ENCODE measurements at places on chromosomes 7 and 10.

DNA sequence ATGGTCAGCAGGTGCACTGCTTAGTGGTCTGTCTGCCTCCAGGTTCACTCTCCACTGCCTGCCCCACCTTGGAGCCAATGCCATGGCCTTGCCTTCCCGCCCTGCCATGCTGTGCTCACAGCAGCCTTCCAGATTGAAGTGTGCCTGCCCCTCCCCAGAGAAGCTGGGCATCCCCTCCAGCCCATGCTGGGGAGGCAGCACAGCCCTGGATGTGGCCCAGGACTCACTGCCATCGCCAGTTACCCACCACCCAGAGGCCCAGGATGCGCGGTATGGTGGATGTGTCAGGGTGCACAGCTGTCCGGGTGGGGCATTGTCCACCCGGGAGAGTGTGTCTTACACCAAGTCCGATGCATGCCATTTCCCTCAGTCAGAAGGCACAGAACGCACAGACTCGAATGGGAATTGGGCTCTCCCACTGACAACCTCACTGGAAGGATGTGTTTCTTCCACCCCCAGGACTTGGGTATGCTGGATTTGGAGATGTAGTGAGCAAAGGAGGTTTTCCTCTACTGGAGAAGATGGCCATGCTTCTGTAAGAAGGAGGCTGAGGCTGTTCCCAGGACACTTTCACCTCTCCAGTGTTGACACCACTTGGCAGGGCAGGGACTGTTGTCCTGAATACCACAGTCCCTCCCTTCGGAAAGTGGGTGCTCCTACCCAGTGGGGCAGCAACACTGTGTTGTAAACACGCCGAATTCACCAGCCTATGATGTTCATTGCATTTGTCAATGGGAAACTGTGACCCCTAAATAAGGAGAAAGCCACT lies 122.0 kb downstream of the ADARB2 start:
- DNase-seq = no peak

DNA sequence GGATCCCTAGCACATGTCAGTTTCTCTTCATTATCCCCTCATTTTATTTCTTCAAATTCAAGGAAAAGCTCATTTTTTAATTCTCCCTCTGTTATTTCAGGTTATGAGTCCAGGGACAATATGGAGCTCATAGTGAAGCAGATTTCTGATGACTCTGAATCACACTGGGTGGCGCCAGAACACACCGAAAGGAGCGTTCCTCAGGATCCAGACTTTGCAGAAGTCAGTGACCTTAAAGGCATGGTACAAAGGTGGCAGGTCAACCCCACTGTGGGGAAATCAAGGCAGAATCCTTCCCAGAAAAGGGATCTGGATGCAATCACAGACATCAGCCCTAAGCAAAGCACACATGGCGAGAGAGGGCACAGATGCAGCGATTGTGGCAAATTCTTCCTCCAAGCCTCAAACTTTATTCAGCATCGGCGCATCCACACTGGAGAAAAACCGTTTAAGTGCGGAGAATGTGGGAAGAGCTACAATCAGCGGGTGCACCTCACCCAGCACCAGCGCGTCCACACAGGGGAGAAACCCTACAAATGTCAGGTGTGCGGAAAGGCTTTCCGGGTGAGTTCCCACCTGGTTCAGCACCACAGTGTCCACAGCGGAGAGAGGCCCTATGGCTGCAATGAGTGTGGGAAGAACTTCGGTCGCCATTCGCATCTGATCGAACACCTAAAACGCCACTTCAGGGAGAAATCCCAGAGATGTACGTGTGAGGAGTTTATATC lies 21.4 kb downstream of the ZKSCAN5 start:
- no peak for DNase-seq

GRCh38 chr10:47056247-47056510 lies 145.0 kb downstream of the PTPN20 start:
- DNase-seq = no peak

DNA sequence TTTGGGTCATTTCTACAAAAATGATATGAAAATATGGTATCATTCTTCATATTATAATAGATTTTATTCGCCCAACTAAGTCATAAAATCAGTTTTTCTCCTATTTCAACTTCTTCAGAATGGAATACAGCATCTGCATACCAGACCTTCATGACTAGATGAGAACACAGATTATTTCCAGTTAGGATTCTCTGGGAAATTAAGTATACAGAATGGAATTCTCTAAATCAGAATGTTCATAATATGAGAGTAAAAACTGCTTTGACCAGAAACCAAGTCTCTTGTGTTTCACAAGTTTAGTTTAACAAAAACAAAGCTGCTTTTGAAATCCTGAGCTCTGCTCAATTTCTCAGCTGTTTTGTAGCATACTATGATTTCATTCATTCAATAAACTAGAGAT lies 160.3 kb upstream of the SEMA3A start:
- no peak for DNase-seq

DNA sequence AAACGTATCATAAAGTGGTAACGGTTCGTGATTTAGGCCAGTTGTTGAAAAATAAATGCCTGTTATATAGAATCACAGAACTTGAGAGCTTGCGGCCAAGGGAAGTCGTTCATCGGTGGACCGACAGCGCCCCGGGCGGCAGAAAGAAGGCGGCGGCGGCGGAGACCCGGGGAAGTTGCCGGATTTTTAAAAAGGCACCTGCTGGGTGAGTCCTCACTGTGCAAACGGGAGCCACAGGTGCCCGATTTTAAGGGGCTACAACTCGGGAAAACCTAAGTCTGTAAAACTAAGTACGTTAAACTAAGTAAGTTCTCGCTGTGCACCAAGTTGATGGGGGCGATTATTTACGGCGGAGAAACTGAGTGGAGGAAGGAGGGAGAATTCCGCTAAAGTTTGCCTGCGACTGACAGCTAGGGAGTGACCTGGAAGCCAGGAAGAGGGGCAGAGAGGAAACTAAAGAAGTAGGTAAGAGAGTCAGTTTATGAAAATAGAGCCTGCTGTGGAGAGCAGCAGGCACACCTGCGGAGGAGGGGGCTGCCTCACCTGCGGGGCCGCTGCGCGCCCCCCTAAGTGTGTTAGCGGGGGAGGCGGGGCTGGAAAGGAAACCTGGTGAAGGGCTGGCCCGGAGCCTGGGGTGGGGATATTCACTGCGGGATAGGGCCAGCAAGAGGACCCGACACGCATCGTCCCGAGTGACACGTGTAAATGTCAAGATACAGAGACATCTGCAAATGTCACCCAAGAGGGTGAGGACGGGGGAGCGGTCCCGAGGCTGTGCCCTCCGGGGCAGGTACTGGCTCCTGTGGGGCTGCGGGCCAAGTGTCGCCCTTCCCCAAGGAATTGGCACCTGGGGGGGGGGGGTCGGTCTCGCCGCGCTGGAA lies 996 bp downstream of the ADAM12 start:
- DNase-seq = peak; percentile 83

DNA sequence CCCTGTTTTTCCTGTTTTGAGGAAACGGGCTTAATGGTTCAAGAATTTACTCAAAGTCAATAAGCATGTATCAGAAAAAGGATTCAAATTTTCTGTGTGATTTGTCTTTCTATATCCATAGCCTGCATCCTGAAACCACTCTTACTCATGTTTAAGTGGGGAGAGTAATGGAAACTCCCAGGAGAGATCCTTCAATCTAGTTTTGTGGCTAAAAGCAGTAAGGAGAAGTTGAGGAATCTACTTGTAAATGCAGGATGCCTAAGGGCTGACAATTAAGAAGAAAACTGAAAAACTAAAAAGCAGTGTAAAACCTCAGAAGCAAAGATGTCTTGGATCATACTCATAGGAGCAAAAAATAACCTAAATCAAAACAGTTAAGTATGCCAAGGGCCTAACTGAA lies 68.1 kb upstream of the GRID1 start:
- no peak for DNase-seq

GRCh38 chr10:51786016-51786683 lies 86.8 kb upstream of the CSTF2T start:
- no peak for DNase-seq

- no peak for DNase-seq
Observed at GRCh38 chr7:150524018-150524417, 9.3 kb downstream of the GIMAP7 start.

DNA sequence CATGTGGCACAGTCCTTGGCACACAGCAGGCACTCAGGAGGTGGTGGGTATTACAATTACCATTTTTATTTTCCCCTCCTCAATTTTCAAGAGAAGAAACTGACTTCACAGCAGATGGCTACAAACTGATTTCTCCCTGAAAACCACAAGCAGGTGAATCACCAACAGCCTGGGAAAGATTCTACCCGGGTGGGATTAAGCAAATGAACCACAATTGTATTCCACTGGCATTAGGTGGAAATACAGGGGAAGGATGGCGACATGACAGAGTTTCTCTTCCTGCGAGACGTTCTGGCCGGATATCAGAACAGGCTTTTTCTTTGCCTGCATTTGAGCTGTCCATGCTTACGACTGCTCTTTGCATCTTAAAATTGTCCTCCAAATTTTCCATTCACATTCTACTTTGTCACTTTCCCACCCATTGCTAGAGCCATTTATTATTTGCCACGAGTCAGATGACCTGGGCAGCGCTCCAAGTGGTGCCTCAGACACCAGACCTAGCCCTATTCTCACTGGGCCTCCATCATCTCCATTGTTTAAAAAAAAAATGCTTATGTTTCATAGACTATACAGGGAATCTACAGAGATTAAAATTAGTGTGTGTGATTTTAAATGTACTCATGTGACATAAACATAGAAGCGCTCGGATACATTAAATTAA lies 4.6 kb downstream of the DENND11 start:
- DNase-seq = peak; percentile 84

- DNase-seq = no peak
Observed at GRCh38 chr10:43427166-43427825, 9.6 kb upstream of the ZNF487 start.

DNA sequence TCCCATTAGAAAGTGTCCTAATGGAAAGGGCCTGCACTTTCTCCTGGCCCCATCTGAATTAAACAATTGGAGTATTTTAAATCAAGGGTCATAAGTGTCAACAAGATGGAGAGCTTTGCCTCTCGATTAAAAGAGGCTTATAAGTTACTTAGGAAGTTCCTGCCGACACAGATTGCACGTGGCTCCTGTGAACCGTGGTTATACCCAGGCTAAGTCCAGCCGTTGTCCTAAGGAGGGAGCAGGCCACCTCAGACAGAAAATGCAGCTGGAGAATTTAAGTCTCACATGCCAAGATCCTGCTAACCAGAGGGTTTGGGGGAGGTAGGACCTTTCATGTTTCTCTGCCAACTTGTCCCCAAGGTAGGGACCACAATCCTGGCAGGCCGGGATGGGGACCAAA lies 626.5 kb upstream of the GALNT17 start:
- DNase-seq = no peak

GRCh38 chr10:110618230-110618610 lies 25.9 kb upstream of the RBM20 start:
- DNase-seq = no peak

DNA sequence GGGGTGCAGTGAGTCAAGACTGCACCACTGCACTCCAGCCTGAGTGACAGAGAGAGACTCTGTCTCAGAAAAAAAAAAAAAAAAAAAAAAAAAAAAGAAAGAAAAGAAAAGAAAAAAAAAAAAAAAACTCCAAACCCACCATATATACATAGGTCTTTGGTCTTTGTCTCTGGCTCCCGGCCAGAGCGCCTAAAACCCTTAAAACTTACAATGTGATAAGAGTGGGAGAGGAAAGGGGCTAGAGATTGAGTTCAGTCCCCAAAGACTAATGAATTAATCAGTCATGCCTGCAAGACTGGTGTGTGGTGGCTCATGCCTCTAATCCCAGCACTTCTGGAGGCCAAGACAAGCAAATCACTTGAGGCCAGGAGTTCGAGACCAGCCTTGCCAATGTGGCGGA lies 6.8 kb upstream of the NFE2L3 start:
- no peak for DNase-seq

DNA sequence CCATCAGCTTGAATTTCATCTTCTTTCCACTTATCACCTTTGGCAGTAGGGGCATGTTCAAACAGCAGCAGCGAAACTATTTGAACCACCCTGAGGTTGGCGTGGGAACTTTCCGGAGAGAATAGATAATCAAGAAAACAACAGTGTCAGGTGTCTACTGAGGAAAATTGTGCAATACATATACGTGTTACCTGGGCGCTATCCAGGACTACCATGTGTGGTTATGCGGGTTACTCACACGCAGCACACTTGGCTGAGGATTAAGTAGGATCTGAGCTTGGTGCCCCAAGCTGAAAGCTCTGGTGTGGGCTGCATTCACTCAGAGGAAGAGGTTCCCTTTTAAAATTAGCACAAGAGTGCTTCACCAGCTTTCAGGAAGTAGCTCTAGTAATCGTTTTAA lies 8.8 kb upstream of the ABI1 start:
- DNase-seq = no peak

DNA sequence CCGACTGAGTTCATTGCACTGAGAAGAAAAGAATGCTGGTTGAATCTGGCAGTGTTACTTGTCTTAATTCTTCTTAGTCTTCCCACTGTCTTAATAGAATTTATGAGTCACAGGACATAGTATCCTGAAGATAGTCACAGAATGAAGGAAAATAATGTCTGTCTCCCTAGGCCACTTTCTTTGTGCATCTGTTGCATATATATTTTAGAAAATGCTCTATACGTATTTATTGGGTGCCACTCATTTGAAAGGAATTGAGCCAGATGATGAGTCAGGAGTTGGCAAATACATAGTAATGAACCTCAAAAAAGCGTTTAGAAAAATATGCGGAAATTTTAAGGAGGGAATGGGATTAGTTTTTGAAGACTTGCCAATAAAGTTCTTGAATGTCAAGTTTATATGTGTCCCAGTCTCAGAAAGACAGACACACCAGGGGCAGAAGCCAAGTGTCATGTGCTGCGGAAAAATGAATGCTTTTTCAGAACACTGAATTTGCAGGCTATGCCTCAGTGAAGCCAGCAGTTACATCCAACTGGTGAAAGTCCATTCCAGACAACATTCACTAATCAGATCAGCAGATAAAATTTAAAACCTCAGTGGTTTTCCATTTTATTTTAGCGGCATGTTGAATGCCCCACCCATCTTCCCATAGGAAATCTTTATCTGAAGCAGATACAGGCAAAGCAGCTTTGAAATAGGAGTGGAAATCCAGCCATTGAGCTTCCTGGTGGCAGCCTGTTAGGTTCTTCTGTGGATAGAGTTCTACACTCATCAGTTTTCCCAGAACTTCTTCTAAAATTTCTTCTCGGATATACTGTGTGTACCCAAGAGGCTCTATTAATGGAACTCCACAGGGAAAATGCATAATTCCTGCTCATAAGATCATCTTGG lies 308.4 kb downstream of the BICC1 start:
- DNase-seq = no peak

DNA sequence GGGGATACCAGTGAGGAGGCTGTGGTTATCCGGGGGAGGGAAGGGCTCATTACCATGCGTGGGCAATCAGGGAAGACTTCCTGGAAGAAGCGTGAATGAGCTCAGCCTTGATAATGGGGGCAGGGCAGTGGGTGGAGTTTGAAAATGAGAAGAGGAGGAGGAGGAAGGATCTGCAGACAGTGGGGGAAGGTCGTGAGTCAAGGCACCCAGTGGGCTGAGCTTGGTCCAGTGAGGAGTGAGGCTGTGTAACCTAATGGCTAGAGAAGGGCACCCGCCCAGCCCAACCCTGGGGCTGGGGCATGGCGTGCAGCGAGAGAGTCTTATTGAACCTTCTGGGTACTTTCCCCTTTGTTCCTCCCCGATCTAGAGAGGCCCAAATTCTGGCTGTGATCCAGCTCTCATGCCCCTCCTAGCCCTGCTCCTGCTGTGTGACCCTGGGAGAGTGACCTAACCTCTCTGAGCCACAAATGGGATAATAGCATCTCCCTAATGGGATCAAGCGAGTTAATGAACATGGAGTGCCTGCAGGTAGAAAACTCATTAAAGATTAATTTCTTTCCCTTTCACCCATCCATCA lies 31.5 kb downstream of the CLIP2 start:
- DNase-seq = no peak

Measured in RCC 7860 (cell line).